ENCODE measurements at places on chromosomes 7 and 10.

DNA sequence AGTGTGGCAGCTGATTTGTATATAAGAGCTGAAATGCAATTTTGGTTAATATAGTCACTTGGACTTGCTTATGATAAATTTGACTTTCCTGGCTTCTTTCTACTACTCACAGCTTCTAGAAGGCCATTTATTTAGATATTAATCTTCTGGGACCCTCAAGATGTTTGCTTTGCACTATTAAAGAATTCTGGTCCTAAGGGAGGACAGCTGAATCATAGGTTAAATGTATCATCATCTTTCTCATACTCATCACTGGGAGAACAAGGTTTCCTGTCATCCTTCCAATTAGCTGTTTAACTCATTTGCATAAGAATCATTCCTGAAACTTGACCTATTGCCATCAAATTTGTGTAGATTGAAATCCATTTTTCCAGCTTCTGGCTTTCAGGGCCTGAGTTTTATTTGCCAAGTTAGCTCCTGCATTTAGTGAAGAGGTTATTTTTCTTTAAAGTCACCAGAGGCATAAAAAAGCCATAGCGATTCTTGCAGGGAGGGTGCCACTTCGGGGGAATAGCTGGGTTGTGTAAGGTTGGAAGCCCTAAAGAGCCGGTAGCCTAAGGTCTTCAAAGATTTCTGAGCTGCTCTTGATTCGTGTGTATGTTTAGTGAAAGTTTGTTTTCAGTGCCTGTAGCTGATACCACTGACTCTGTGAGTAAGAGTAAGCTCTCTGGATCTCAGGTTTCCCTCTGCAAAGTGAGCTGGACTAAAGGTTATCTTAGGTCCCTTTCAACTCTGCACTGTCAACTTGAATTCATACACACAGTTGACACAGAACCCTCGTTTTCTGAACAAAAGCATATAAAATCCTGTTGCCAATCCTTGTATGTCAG lies 4.3 kb downstream of the MAP3K8 start:
- DNase-seq = no peak

GRCh38 chr10:8066124-8066523 lies 11.6 kb downstream of the GATA3 start:
- DNase-seq = no peak

GRCh38 chr7:25031432-25031831 lies 51.5 kb upstream of the OSBPL3 start:
- DNase-seq = no peak

- no peak for DNase-seq
Observed at GRCh38 chr7:44463169-44463808, 27.2 kb downstream of the NUDCD3 start.

DNA sequence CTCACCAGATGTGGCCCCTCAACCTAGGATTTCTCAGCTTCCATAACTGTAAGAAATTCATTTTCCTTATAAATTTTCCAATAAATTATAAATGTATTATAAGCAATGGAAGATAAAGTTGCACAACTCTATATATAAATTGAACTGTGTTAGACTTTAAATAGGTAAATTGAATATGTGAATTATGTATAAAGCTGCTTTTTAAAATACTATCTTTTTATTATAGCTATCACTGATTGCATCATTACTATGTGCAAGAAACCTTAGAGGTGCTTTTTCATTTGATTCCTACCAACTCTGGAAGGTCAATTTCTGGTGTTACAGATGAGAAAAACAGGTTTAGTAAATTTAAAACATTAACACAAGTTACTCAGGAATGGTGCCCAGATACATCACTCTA lies 8.4 kb downstream of the MTERF1 start:
- no peak for DNase-seq

DNA sequence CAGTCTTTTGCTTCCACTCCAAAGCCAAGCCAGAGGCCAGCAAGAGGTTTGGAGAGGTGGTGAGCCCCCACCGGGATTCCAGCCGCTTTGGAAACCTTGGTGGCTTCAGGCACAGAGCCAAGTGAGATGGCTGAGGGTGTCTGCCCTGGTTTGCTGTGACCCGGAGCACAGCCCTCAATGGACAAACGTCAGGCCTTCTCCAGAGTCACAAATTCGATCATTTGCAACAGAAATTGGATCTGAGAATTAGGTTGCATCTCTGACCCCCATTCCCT lies 885 bp upstream of the NKX1-2 start:
- DNase-seq = no peak

GRCh38 chr7:121744877-121745276 lies 128.1 kb upstream of the PTPRZ1 start:
- DNase-seq = no peak

GRCh38 chr7:71627651-71628050 lies 495.7 kb downstream of the GALNT17 start:
- DNase-seq = no peak

GRCh38 chr10:43942096-43942850 lies 293.6 kb upstream of the ZNF32 start:
- DNase-seq = no peak

GRCh38 chr7:81161451-81162075 lies 242.7 kb upstream of the SEMA3C start:
- DNase-seq = no peak

DNA sequence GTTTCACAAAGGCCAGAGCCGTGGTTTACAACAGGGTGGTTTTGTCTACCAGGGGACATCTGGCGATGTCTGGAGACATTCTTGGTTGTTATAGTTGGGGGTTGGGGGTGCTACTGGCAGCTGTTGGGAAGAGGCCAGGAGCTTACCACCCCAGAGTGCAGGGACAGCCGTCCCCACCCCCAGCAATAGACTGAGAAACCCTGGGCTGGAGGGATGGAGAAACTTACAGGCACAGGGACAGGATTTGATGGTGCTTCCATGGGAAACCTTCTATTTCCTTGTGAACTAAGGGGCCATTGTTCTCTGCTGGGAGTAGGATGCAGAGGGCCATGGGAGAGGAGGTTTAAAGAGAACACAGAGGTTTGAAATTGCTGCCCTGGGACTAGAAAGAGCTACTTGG lies 10.9 kb downstream of the ADCK2 start:
- DNase-seq = no peak

- peak; percentile 18 for DNase-seq
Observed at GRCh38 chr7:87543623-87544022, 57.1 kb downstream of the ABCB1 start.

GRCh38 chr7:27873981-27874957 lies 134.3 kb downstream of the TAX1BP1 start:
- DNase-seq = no peak

DNA sequence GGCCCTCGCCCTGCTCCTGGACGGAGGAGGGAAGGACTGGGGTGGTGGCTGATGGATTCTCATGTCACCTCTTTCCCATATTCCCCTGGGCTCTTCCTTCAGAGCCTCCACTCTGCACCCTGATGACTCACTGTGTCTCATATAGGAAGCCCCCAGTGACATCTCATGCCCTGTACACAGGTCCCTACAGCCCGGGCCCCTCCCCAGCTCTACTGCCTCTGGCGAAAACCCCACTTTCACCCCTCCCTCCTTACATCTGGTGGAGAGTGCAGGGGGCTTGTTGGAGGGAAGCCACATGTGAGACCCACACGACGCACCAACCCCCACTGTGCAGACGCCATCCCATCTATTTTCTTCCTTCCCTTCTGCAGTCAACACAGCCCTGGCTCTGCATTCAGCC lies 72.8 kb upstream of the ZNF479 start:
- DNase-seq = no peak

- DNase-seq = no peak
Observed at GRCh38 chr10:125092564-125093031, 67.8 kb downstream of the CTBP2 start.

GRCh38 chr7:127359011-127359410 lies 33.5 kb downstream of the ZNF800 start:
- no peak for DNase-seq

DNA sequence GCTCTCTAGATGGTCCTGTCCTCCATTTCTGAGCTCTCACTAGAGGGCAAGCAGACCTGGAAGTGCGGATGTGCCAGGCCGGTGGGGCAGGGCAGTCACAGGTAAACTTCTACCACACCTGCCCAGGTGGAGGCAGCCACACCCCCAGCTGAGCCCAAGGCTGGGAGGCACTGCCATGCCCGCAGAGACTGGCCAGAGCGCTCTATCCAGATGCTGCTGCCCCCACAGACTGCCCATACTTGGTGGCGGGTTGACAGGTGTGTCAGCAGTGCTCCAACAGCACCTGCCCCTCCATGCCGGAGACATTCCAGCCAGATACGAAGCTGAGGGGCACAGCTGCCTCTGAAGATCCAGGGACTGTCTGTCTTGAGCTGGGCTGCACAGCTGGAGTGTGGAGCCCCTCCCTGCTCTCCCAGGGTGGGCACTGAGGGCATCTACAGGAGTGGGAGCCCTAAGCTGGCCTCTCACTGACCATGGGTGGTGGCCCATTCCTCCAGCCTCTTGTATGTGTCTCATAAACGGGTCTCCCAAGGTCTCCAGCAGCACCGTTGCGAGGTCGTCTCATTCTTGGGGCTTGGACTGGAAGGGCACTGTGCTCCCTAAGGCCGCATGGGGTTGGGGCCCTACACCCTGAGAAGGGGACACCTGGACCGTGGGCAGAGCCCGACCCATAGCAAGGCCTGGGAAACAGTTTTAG lies 38.2 kb upstream of the PPIF start:
- DNase-seq = no peak

GRCh38 chr7:44460325-44460724 lies 30.1 kb downstream of the NUDCD3 start:
- DNase-seq = no peak

GRCh38 chr10:14583252-14583651 lies 191.4 kb downstream of the FAM107B start:
- no peak for DNase-seq

- DNase-seq = peak; percentile 66
Observed at GRCh38 chr10:132332433-132332754, 401 bp downstream of the LRRC27 start.

GRCh38 chr7:32536585-32536984 lies 41.3 kb downstream of the AVL9 start:
- no peak for DNase-seq

- DNase-seq = no peak
Observed at GRCh38 chr7:87458148-87458547, 17.3 kb downstream of the ABCB4 start.

GRCh38 chr10:61974601-61975390 lies 73.3 kb downstream of the ARID5B start:
- DNase-seq = peak; percentile 24

DNA sequence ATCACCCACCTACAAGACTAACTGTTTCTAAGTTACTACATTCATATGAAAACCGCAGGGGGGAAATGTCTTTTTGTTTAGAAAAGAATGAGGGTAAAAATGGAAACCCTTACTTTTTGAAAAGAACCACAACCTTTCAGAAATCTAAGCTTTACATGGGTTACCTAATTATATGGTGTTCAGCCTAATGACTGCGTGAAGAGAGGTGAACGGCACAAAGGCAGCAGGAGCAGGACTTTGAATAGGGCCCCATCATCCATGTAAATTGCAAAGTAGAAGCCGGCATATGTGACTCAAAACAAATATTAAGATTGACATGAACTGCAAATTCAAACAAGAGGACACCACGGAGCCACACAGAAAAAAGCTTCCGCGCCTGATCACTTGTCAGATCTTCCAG lies 25.1 kb downstream of the NEBL start:
- DNase-seq = no peak

- DNase-seq = no peak
Observed at GRCh38 chr10:71582019-71582418, 137.6 kb downstream of the C10orf105 start.

DNA sequence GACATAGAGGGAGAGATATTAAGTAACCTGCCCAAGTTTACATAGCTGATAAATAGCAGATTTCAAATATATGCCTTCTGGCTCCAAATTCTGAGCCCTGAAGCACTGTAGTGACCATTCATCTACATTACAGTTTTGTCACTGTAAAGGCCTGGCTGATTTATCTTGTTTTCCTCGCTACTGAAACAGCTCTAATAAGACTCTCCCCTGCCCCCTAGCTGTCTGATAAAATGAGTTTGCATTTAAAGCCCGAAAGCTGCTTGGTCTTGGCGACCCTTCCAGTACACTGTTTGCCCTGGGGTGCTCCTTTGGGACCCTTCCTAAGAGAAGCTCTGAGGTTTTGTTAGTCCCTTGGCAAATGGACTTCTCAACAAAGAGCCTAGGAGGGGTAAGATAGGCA lies 59.7 kb upstream of the RAB11FIP2 start:
- DNase-seq = no peak

- DNase-seq = peak; percentile 40
Observed at GRCh38 chr10:6416892-6417512, 163.1 kb downstream of the PRKCQ start.

DNA sequence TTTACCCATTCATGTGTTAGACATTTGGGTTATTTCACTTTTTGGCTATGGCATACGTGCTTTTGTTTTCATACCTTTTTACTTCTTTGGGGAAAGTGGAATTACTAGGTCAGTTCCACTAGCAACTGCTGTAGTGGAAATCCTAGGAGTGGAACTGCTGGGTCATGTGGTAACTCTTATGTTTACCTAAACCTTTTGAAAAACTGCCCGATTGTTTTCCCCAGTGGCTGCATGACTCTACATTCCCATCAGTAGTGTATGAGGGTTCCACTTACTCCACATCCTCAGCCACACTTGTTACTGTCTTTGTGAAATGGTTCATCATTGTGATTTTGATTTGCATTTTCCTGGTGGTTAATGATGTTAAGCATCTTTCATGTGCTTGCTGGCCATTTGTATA lies 82.3 kb downstream of the TAX1BP1 start:
- DNase-seq = no peak

GRCh38 chr7:85215098-85215497 lies 28.2 kb upstream of the SEMA3D start:
- no peak for DNase-seq

DNA sequence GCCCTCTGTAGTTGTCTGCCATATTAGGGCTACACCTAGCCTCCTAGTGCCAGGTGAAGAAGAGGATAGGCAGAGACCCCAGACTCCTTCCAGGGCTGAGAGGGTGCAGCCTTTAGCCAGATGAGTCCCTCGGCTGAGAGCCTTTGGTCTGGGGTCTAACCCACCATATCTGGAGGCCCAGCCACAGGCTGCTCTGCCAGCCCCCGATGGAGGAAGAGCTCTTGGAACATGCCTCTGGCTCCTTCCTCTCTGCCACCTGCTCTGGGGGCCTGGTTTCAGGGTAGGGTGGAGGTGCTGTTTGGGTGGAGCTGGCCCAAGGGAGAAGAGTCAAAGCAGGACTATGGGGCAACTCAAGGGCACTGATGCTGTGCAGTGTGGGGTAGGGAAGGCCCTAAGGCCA lies 1.4 kb downstream of the LRRC18 start:
- DNase-seq = no peak

DNA sequence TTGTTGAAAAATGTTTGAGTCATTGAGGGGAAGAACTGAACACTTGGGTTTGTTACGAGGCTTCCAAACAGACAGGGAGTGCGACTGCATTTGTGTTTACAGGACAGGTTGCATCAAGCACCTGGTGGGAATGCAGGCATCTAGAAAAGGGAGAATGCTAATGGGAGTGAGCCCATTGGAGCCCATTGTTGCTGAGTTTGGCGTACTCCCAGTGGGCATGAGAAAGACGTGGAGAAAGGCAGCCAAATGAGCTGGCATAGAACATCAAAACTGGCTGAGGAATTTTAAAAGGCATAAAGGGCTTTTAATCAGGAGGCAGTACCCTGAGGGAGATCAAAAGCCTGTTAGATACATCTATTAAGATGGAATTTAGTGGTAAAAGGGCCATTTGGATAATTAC lies 171.6 kb upstream of the NPSR1 start:
- DNase-seq = no peak

- DNase-seq = no peak
Observed at GRCh38 chr7:7117935-7118586, 64.3 kb upstream of the C1GALT1 start.

All from inflammatory macrophage (primary cell).